ENCODE measurements at places on chromosomes 16 and 17.

GRCh38 chr16:72372087-72373045 lies 200.4 kb upstream of the PMFBP1 start:
- DNase-seq = no peak

DNA sequence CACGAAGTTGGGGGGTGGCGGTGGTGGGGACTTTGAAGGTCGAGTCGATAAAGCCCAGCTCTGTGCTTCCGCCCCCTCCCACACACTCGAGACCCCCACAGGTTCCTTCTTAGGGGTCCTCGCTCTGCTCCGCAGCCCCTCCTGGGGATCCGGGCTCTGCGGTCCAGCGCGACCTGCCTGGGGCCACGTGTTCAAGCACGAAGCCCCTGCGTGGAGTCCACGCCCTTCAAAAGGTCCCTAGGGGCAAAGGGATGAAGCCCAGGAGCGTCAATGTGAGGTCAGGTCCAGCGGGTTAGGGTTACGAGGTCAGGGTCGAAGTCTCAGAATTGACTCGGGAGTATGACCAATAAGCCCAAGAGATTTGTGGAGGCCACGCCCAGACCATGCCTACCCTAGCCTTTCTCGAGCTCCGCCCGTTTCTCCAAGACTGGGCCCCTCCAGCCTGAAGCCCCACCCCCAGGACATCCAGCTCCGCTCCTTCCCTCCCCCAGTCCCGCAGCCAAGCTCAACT lies 786 bp upstream of the CACNA1G start:
- DNase-seq = no peak

- no peak for DNase-seq
Observed at GRCh38 chr16:4179020-4179419, 62.8 kb upstream of the ADCY9 start.

DNA sequence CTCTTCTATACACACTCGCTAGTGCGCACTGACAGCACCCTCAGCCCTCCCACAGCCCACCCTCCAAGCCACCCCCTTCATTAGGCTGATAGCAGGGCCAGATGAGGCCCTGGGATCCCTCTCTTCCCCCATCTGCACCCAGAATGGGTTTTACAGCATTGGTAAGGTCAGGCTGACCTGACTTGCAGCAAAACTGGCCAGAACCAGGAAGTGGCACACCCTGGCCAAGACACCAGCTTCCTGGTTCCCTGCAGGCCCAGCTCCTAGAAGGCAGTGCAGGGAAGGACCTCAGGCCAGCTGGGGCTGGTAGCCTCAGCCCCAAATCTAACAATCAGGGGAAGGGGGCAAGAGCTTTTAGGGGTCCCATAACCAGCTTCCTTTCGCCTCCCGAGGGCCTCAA lies 50.0 kb upstream of the MRPS23 start:
- DNase-seq = no peak

DNA sequence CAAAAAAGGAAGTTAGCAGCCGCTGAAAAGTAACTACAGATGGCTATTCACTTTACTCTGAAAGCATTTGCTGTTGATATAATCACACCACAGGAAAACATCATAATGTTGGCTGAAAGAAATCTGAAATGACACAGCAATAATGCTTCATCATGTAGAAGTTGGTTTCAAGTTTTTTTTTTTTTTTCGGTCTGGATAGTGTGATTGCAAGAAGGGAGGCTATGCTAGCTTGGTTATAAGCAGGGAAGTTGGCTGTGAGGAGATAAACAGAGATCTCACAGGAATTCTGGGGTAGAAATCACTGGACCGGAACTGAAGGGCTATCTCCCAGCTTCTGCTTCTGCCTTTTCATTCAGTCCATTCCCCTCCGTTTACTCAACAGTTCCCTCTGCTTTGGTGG lies 57.9 kb downstream of the MYO1D start:
- peak; percentile 3 for DNase-seq

DNA sequence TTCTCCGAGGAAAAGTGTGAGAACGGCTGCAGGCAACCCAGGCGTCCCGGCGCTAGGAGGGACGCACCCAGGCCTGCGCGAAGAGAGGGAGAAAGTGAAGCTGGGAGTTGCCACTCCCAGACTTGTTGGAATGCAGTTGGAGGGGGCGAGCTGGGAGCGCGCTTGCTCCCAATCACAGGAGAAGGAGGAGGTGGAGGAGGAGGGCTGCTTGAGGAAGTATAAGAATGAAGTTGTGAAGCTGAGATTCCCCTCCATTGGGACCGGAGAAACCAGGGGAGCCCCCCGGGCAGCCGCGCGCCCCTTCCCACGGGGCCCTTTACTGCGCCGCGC lies at the start of gene ERBB2:
Gene ERBB2, plus strand, starts transcription at position 247 of the 330 bp plus-strand sequence. CDS start 175 bp downstream, outside the sequence.
- DNase-seq = no peak

DNA sequence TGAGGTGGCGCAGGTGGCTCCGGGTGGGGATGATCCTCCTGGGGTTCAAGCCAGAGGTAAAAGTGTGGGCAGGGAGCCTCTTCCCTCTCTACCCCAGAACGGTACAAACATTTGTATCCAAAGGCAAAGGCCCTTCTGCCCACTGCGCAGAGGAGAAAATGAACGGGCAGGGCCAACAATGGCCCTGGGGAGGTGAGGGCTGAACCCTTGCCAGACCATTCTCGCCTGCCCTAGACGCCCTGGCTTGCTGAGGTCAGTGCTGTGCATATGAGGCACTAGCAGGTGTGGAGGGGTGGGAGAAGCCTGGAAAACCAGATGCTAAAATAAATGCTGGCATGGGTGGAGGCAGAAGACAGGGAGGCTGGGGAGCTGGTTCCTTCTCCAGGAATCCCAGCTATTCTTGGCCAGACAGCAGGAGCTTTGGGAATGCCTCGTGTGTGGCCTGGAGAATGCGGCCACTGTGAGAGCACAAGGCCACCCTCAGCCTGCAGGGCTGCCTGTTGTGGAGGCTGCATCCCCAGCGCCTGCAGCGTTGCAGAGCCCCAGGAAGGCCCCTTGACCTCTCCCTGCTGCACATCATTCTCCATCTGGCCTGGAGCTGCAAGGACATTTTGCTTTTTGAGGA lies 4.5 kb downstream of the C17orf50 start:
- DNase-seq = no peak

GRCh38 chr17:80025796-80026195 lies 9.9 kb downstream of the TBC1D16 start:
- DNase-seq = no peak

DNA sequence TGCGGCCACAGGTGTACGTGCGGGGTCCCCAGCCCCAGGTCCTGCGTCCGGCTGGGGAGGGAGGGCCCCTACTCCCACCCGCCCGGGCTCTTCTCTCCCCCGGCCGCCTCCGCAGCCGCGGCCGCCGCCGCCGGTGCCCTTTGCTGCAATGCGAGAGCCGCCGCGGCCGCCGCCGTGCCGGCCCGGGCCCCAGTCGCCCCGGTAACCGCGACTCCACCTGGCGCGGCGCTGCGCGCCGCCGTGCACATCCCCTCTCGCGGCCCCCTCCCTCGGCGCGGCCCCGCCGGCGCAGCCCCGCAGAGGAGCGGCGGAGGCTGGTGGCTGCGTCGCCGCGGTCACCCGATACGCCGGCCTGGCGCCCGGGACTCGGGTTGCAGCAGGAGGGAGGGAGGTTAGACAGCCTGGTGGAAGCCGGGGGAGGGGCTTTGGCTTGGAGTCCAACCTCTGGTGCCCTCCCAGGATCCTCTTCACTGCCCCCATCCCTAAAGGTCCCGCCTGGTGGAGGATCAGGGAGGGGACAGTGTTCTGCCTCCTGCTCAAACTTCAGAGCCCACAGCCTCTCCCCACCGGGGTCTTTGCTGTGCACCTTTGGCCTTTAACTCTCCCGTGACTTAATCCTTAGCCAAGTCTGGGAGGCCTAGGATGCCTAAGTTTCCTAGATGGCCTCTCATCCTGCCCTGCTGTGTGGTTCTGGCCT lies 32.9 kb downstream of the SRCIN1 start:
- no peak for DNase-seq

DNA sequence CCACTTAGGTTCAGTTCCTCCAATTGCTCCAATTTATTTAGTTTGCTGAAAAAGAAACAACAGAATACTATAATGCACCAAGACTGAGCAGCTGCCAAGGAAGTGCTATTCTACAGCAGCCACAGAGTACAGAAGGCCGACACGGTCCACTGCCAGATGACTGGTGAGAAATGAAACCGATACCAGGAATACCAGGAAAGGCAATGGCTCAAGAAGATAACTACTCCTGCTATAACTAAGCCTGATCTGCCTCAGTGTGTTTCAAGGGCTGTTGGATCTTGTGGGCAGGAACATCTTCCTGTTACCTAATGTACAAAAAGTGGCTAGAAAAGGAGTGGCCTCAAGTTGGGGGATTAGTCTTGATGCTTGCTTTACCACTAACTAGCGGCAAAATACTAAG lies 32.8 kb downstream of the MARVELD3 start:
- DNase-seq = no peak

DNA sequence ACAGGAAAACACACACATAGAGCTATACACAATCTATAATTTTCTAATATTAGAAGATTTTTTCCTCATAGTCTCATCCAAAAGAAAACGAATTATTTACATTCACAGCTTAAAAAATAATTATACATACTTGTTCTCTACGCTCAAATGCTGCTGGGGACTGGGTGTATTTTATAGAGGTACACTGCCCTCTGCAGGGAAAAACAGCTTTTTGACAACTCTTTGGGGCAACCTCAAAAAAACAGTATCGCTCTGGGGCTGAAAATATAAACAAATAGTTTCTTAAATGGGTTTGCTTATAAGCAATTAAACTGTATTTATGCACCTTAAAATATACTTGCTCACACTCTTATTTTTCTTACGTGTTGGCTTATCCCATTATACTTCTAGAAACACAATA lies 261.8 kb upstream of the PSMD7 start:
- no peak for DNase-seq

DNA sequence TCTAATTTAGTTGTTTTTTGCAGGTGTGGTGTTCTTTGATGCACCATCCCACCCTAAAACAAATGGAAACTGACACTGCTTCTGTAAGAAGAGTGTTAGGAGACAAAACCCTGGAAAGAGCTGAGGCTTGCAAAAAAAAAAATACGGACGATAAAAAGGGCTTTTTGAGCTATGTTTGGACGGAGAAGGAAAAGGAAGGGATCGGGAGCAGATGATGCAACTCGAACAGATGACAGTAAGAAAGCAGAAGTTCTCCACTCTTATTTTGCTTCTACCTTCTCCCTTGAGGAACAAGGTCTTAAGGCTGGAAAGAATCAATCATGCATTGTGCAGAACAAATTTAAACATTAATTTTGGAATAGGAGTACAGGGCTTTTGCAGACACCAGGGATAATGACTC lies 136.7 kb downstream of the MAF start:
- no peak for DNase-seq

- DNase-seq = no peak
Observed at GRCh38 chr16:64853551-64853950, 268.3 kb downstream of the CDH11 start.

DNA sequence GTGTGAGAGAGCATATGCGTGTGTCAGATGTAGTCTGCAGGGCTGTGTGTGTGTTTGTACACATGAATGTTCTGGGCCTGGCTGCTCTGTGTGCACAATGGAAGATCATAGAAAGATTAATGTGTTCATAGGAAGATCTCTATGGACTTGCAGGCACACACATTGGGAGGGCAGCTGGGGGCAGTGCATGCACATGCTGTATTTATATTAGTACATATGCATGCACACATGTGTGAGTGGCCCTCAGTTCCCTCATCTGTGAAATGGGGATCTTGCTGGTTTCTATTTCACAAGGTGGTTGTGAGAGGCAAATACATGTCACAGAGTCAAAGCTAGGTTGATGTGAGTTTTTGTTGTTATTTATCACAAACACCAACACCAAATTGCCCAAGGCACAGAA lies 2.1 kb downstream of the CA7 start:
- no peak for DNase-seq

DNA sequence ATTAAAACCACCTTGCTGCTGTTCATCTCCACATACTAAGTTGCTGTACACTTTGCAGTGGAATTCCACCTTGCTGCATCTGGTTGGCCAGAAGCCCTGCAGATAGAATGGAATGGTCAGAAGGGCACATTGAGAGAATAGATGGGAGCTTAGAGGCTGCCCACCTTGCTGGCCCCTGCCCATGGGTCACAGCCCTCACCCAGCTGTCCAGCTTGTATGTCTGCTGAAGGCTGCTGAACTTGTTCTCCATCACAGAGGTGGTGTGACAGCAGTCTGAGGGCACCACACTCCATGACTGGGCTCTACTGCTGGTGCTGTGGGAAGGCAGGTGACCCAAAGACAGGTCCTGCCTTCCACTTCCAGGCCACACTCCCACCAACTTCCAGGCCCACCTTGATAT lies 1755.4 kb downstream of the TP53TG3F start:
- DNase-seq = no peak

- no peak for DNase-seq
Observed at GRCh38 chr17:57874058-57874419, 24.2 kb upstream of the MRPS23 start.

DNA sequence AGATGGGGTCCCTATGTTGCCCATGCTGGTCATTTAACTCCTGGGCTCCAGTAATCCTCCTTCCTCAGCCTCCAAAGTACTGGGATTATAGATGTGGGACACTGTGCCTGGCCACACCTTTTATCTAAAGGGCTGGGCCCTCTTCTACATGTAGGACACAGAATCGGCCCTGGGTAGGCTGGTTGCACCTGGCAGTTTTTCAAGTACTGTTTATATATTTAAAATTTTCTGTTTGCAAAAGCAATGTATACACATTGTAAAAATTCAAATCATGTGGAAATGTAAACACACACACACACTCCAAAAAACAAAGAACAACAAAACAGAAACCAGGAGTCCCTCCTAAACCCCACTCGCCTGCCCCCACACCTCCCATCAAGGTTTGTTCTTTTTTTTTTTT lies 28.1 kb upstream of the SIAH1 start:
- DNase-seq = no peak

- peak; percentile 13 for DNase-seq
Observed at GRCh38 chr16:8675183-8676159, 1.1 kb downstream of the ABAT start.

DNA sequence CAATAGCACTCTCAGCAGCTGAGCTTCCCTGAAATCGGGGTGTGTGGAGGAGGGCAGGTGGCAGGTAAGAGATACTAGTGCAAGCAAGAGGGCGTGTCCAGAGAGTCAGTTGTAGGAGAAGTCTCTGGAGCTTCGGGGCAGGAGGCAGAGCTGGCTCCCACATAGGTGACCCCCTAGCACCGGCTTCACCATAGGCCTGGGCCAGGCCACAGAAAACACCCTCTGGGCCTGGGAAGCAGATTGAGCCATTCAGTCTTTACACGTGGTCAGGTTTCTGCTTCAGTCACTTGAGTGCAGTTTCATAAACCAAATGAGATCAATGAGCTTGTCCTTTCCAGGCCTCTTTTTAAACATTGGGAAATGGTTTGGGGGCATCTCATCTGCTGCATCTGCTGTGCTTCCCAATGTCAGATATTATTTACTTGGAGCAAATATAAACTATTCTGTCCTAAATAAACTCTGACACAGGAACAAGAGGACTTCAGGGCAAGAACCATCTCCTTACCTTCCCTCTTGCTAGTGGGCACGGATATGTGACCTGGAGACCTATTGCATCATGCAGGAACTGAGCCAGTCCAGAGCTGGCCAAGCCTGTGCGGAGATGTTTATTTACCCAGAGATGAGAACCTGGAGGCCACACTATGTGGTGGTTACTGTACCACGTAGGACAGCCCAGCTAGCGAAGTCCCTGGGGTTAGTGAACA lies 16.1 kb downstream of the CCR7 start:
- no peak for DNase-seq

- no peak for DNase-seq
Observed at GRCh38 chr16:528111-529011, 849 bp downstream of the CAPN15 start.

- no peak for DNase-seq
Observed at GRCh38 chr17:74018115-74018514, 185.4 kb upstream of the RPL38 start.

- peak; percentile 17 for DNase-seq
Observed at GRCh38 chr17:44137891-44138709, 3.6 kb upstream of the HROB start.

- DNase-seq = no peak
Observed at GRCh38 chr17:43342589-43342890, 56.3 kb upstream of the ARL4D start.
